Fibroblast of lung (primary cell): ENCODE measurements at places on chromosomes 13 and 19.

DNA sequence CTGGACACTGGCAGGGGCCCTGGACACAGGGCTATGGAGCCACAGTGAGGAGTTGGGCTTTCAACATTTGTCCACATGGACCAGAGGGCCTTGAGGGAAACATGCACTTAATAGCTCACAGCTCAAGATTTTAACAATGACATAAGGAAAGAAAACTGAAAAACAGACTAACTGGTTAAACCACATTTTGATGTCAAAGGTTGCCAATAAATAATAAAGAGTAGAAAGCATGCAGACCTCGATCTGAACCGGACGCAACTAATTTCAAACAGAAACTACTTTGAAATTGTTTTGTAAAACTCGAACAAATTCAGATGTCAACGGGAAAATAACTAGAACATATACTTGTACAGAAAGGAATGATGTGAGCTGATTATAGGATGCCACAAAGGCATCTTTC, 15.5 kb upstream of the ZNF888 start:
- H3K4me3 ChIP-seq = no peak overlapping the region
- peaks cover 2% of the 10 kb centered on the region for H3K4me1 ChIP-seq
- DNase-seq = no peak
- H3K27ac ChIP-seq = no peak overlapping the region
- no peaks in the 10 kb centered on the region for H3K27me3 ChIP-seq

DNA sequence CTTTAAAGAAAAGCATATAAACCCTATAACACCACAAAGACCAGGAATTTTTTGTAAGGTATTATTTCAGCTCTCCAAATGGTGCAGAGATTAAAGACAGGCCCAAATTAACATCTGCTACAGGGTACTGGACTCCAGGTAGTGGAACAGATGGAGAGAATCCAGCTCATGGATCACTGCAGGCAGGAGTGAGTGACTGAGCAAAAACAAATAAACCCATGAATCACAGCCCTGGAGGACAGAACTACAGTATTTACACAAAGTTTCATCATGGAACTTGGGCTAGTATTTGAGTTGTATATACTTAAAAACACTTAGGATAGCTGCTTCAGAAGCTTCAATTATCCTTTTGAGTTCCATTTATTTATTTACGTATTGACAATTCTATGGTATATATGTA, 132.8 kb upstream of the SPRY2 start:
- H3K27me3 ChIP-seq = no peaks in the 10 kb centered on the region
- H3K4me3 ChIP-seq = no peak overlapping the region
- peaks cover 2% of the 10 kb centered on the region for H3K4me1 ChIP-seq
- peak; percentile 92 for DNase-seq
- H3K27ac ChIP-seq = no peak overlapping the region
- H3K36me3 ChIP-seq = no peaks in the 10 kb centered on the region

GRCh38 chr13:97534540-97534939, 100.6 kb downstream of the RAP2A start:
- DNase-seq = no peak
- H3K4me3 ChIP-seq = no peak overlapping the region
- no peaks in the 10 kb centered on the region for H3K4me1 ChIP-seq
- H3K27ac ChIP-seq = no peak overlapping the region

GRCh38 chr19:7254590-7254989, 39.6 kb downstream of the INSR start:
- no peaks in the 10 kb centered on the region for H3K4me1 ChIP-seq
- no peaks in the 10 kb centered on the region for H3K27me3 ChIP-seq
- H3K27ac ChIP-seq = no peak overlapping the region
- H3K4me3 ChIP-seq = no peak overlapping the region
- no peaks in the 10 kb centered on the region for H3K36me3 ChIP-seq
- no peak for DNase-seq

DNA sequence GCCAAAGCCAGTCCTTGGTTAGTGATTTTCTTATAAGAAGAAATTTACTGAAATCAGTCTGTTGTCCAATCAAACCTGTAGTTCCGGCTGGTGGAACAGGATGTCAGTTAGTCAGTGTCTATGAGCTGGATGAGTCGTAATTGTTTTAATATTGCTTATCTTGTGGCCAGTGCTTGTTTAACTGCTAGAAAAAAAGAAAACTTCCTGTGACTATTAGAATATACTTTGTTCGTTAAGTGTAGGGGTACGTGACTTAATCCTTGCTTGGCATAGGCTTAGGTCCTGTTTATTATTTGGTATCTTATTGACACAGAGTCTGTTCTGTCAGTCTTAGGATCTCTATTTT, 1484.8 kb upstream of the MIR17HG start:
- H3K27ac ChIP-seq = no peak overlapping the region
- H3K4me3 ChIP-seq = no peak overlapping the region
- no peaks in the 10 kb centered on the region for H3K36me3 ChIP-seq
- H3K27me3 ChIP-seq = no peaks in the 10 kb centered on the region
- no peak for DNase-seq

GRCh38 chr13:49649963-49650312, 21.6 kb downstream of the ARL11 start:
- peak overlapping the region; percentile 17 for H3K27ac ChIP-seq
- H3K4me3 ChIP-seq = no peak overlapping the region
- H3K27me3 ChIP-seq = no peaks in the 10 kb centered on the region
- H3K36me3 ChIP-seq = no peaks in the 10 kb centered on the region
- peak; percentile 73 for DNase-seq

DNA sequence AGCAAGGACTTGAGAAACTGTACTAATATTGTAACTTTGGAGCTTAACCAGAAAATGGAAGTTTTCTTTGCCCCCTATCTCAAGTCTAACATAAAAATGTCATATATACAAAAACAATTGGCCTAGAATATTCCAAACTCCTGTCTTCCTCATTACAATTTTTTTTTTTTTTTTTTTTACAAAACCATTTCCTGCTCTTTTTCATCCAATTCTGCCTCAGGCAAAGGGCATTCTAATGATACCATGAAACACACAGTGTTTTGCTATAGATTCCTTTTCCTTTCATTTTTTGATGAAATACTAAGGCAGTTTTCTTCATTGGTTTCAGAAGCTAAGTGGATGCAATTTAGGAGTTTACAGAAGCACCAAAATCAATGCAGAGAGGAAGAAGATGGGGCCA, 119.7 kb downstream of the LHFPL6 start:
- H3K4me1 ChIP-seq = peaks cover 2% of the 10 kb centered on the region
- H3K27ac ChIP-seq = no peak overlapping the region
- no peak overlapping the region for H3K4me3 ChIP-seq
- no peaks in the 10 kb centered on the region for H3K36me3 ChIP-seq

GRCh38 chr13:109314101-109314500, 472.3 kb downstream of the IRS2 start:
- no peaks in the 10 kb centered on the region for H3K36me3 ChIP-seq
- no peaks in the 10 kb centered on the region for H3K4me1 ChIP-seq
- H3K4me3 ChIP-seq = no peak overlapping the region
- no peaks in the 10 kb centered on the region for H3K27me3 ChIP-seq
- H3K27ac ChIP-seq = no peak overlapping the region
- DNase-seq = no peak

DNA sequence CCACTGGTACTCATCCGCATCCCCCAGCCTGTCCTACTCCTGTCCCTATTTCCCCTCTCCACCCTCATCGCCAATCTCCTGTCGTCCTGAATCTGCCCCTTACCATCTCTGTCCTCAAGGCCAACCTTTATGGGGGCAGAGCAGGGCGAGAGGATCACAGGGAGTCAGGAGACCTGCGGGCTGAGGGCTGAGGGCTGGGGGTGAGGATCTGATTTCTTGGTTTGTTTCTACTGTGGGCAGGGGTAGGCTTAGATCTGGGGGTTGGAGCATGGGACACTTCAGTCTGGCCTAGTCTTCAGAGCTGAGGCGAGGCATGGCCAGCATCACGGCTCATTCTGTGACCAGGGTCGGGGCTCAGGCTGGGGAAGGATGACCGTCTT, 16.5 kb upstream of the ERCC1 start:
- no peak for DNase-seq
- peak overlapping the region; percentile 68 for H3K4me3 ChIP-seq
- peak overlapping the region; percentile 87 for H3K27ac ChIP-seq
- peaks cover 17% of the 10 kb centered on the region for H3K4me1 ChIP-seq
